Lung microvascular endothelial cell (primary cell): ENCODE measurements at places on chromosomes 11 and 22.

- peak; percentile 46 for DNase-seq
These were observed 2.2 kb downstream of the C11orf24 start for GRCh38 chr11:68269414-68270081.

DNA sequence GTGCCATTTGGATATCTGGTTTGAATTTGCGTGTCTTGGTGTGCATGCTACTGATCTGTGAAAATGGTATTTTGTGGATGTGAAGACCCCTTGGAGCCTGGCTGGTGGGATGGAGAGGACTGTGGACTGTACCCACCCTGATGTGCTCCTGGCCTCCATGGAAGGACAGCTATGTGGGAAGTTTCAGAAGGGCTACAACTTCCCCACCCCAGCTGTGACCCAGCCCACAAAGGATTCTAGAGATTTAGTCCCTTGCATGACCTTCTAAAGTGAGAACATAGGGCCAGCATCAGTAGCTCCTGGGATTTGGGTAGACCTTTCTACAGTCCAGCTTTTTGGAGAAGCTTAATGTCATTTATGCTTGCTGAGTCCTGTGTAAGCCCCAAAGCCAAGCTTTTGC lies 173.4 kb downstream of the BCR start:
- DNase-seq: no peak

GRCh38 chr11:87425943-87426342 lies 388.2 kb downstream of the TMEM135 start:
- no peak for DNase-seq

DNA sequence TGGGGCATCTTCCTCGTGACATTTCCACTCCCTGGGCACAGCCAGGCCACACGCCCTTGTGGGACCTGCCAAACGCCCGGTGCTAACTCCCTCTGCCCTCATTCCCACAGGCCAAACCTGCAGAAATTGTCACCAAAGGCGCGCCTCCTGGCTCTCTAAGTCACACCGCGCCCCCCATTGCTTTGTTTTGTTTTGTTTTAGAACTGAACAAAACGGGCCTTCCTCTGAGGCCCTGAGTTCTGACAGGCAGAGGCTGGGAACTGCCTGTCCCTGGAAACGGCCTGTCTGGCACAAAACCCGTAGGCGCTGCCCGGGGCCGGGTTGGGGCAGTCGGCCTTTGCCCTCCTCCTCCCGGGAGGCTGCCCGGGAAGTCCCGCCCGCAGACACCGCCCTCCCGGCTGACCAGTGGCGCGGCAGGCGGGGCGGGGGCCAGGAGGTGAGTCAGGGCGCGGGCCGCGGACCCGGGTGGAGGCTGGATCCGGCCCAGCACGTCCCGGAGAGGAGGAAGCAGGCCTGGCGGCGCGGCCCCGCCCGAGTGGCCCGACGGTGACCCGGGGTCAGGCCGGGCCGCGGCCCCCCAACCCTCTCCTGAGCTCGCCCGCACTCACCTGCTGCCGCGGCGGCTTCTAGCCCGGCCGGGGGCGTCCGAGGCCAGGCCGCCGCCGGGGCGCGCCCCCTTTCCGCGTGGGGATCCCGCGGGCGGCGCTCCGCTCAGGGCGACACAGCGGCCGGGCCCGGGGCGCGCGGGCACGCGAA lies 465 bp downstream of the SUN2 start:
- peak; percentile 83 for DNase-seq

DNA sequence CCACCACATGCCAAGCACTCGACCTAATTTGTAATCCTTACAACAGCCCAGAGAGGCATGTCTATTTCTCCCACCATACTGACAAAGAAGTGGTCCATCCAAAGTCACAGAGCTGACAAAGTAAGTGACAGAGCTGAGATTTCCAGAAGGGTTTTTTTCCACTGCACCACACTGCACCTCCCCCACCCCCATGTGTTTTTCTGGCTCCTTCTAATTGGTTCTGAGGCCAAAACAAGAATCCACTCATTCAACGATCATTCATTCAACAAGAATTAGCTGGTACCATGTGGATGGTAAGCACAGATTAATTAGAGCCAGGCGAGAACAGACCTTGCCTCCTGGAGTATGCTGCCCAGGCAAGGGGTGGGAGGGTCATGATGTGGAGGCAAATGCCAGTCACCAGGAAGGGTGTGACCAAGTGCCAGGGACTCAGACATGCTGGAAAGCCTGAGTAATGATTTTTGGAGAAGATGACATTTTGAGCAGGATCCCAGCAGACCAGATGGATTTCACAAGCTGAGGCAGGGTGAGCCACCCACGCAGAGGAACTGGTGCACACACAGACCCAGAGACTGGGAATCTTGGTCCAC lies 14.9 kb upstream of the PRG2 start:
- no peak for DNase-seq

DNA sequence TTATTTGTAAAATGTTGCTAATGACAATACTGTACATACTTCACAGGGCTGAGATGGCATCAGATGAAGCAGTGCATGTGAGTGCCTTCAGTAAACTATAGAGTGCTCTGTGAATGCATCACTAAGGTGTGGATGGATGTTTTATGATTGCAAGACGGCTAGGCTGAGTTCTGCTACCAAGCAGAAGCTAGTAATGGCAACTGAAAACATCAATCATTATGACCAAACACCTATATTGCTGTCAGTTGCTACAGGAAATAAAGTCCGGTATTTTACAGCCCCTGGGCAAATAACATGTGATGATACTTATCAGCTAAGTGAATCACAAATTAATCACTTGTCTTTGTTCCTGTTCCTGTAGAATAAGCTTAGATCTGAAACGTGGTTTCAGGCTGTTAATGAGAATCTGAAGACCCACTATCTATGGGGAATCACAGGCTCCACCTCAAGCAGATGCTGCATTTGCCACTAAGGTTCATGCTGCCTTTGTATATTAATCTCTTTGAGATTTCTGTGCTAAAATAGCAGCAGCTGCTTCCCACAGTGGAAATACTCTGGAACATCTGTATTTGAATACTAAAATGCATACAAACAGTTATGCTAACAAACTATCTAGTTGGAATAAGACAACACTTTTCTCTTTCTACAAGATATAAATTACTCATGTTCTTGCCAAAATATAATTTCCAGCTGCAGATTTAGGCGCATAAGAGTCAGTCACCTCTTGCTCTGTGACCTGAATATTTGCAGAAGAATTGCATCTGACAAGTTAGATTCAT lies 254.0 kb upstream of the PITPNB start:
- peak; percentile 51 for DNase-seq

DNA sequence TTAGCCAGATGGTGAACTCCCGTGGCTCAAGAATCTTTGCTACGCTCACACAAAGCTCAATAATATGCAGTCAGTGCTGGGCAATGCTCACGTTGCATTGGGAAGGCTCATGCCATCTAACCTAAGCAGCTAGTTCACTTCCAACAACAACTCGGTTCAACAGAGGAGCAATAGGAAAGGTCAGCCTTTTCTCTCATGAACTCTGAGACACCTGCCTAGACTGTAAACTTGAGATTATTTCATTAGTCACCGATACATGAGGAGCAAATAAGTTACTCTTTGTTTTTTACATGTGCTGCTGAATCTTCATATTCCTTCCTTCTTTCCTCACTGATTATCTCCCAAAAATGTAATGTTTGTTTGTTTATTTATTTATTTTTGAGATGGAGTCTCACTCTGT lies 9.0 kb downstream of the SLC5A4 start:
- no peak for DNase-seq

DNA sequence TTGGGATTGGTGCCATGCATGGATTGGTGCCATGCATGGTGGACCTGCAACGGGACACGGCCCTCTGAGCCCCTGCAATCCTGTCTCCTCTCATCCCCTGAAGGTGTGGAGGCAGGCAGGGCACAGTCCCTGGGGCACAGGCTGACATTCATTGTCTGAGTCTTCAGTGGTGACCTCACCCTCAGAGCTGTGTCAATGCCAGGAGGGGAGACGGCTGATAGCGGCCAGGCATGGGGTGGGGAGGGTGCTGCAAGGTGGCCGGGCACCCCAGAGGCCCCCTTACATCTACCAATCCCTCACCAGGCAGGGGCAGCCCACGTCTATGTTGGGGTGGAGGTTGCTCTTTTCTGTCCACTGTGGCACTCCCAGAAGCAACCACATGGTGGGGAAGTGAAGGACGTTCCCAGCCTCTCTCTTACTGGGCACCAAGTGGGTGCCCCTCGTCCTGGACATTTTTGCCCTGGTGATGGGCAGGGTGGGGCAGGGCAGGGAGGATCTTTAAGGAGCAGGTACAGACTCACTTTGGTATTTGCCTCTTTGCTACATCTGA lies 47.6 kb downstream of the NECTIN1 start:
- no peak for DNase-seq

- DNase-seq: peak; percentile 12
These were observed 110.6 kb downstream of the NECTIN1 start for GRCh38 chr11:119618208-119618909.

GRCh38 chr11:73800276-73800806 lies 12.7 kb downstream of the MRPL48 start:
- DNase-seq: no peak

DNA sequence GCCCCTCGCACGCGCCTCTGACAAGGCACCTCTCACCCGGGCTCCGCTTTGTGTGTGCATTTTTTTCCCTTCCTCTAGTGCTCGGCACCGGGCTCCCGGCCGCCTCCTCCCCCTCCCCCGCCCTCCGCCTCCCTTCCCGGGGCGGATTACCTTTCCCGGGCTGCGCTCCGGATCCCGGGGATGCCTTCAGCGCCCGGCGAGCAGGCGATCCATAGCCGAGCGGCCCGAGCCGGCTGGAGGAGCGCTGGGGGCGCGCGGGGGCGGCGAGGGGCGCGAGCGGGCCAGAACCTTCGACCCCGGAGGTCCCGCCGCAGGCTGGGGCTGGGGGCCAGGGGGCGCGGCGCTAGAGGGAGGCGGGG lies 282 bp downstream of the MPPED2 start:
- no peak for DNase-seq

- peak; percentile 79 for DNase-seq
These were observed 7.0 kb downstream of the DIXDC1 start for GRCh38 chr11:111944139-111944538.

- DNase-seq: no peak
These were observed 89.2 kb downstream of the GALNT18 start for GRCh38 chr11:11532574-11532973.

DNA sequence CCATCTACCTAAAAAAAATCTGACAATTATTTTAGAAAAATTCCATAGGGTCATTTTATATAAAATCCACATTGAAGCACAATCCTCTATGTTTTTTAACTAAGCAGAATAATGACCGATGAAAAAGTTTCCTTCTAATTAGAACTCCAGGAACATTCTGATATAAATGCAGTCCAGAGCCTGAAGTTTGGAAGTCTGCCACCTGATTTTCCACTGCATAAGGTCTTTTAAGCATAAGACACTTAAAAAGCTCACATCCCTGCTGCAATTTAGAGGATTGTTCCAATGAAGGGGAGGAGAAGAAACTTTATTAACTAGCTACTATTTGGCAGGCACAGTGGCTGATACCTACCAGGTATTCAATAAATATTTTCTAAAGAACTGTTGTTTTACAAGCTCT lies 570.3 kb upstream of the ANO5 start:
- no peak for DNase-seq

- DNase-seq: peak; percentile 5
These were observed 133.7 kb downstream of the SNX19 start for GRCh38 chr11:130782361-130783222.

DNA sequence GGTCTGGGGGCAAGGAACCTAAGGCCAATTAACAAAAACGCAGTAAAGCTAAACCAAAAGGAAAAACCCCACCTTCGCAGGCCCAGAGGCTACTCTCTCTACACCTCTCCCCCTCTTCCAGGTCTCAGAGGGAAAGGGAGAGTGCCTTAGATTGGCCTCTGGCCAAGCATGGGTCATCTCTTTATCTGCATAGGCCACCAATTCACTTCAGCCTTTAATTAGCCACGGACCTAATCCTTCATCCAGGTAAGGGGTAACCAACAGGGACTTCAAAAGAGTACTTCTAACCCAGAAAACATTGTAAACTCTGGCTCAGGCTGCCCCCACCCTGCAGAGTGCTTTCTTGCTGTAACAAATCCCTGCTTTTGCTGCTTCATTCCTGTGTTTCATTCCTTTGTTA lies 9.4 kb downstream of the VSTM5 start:
- no peak for DNase-seq

GRCh38 chr11:27352781-27353180 lies 10.2 kb downstream of the CCDC34 start:
- DNase-seq: no peak

- no peak for DNase-seq
These were observed 81.3 kb upstream of the CADM1 start for GRCh38 chr11:115585361-115586024.

DNA sequence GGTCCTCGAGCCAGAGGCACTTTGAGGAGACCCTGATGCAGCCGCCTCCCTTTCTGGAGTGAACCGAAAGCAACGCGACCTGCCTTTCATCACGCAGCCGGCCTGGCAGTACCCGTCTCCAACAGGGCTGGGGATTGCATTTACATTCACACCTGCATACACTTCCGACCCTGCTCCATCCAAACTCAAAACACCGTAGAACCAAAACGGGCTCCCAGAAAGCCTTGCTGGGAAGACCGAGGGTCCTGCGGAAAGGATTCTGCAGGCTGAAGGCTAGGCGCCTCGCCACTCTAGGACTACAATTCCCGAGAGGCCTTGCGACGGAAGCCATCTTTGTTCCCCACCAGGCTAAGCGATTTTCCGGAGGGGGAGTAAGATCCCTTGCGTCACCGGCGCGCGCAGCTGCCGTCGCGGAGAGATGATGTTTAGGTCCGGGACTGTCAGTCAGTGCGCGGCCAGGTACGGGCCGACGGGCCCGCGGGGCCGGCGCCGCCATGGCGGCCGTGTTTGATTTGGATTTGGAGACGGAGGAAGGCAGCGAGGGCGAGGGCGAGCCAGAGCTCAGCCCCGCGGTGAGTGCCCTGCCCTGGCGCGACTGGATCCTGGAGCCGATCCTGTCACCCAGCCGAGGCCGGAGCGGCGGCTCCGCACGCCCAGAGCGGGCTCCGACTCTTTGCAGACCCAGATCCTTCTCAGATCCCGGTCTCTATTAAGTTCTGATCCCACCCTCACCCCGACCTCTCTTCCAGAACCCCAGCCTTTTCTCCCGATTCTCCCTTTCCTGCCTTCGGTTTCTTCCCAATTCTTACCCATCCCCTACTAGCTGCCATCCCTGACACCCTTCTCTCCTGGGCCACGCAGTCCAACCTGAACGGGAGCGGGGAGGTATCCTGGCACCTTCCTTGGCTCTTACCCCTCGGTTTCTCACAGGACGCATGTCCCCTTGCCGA lies at the start of gene RPS6KB2:
TSS of gene RPS6KB2 (plus strand) at position 443 of the 950 bp plus-strand sequence. CDS start at position 495, 52 bp downstream.
- DNase-seq: peak; percentile 98

- DNase-seq: no peak
These were observed 36.0 kb upstream of the PICK1 start for GRCh38 chr22:38021206-38021605.

GRCh38 chr11:70538641-70539359 lies 140.5 kb downstream of the CTTN start:
- DNase-seq: no peak

- DNase-seq: no peak
These were observed 41.2 kb downstream of the NTM start for GRCh38 chr11:131411636-131412035.

DNA sequence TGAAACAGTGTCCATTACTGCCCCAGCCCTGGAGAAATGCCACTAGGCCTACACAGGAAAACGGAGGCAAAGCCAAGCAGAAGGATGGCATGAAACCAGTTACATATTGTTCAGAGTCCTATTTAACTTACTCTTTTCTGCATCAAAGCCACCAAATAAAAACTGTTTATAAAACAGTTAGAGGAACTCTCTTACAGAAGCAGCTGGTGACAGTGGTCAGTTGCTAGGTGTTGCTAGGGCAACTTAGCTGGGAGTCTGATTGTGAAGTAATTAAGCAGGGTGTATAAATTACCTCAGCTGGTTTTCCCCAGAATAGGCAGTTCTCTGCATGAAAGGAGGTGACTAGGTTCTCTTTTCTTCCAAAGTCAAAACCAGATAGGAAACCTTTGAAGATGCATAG lies 115.6 kb upstream of the ZBED5 start:
- DNase-seq: no peak

- no peak for DNase-seq
These were observed 28.8 kb downstream of the BIRC2 start for GRCh38 chr11:102375720-102376399.
